Activated T-helper 1 cell treated with anti-CD3 and anti-CD28 coated beads, Interleukin-2, amount 50 U/mL, for 16 hours (primary cell): ENCODE measurements at places on chromosomes 6 and 20.

DNA sequence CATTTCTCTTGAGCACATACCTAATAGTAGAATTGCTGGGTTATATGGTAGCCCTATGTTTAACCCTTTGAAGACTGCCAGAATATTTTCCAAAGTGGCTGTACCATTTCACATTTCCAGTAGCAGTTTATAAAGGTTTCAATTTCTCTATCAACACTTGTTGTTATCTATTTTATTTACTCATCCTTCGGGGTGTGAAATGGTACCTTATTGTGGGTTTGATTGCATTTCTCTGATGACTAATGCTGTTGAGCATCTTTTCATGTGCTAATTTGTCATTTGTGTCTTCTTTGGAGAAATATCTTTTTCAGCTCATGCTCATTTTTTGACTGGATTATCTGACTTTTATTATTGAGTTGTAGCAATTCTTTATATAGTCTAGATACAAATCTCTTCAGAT is 5.4 kb downstream of the ENPP4 start:
- no peak for DNase-seq

GRCh38 chr6:27472182-27472616 is 706 bp downstream of the ZNF184 start:
- peak; percentile 8 for DNase-seq

GRCh38 chr6:161947371-161947770 is 673.5 kb upstream of the AGPAT4 start:
- no peak for DNase-seq

DNA sequence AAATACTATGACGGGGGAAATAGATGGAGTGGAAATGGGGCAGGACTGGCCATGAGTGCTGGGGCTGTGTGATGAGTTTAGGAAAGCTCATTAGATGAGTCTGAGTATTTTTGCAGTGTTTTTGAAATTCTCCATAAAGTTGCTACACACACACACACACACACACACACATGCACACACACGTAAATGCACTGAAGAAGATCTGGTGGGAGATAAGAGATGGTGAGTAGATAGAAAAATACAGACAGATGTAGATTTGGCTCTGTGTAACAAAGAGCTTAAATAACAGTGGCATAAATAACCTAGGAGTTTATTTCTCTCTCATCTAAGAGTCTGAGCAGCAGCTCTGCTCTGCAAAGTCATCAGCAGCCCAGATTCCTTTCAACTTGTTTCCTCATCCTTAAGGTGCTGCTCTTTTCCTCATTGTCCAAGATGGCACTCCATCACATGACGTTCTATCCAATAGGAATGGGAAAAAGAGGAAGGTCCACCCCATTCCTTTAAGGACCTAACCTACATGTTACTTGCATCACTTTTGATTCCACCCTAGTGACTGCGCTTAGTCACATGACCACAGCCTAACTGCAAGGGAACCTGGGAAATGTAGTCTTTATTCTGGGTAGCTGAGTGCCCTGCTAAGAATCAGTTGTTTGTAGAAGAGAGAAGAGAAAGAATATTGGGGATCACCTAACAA is 76.4 kb downstream of the EYA2 start:
- no peak for DNase-seq

GRCh38 chr6:63352069-63352543 is 32.3 kb upstream of the LGSN start:
- DNase-seq: no peak

DNA sequence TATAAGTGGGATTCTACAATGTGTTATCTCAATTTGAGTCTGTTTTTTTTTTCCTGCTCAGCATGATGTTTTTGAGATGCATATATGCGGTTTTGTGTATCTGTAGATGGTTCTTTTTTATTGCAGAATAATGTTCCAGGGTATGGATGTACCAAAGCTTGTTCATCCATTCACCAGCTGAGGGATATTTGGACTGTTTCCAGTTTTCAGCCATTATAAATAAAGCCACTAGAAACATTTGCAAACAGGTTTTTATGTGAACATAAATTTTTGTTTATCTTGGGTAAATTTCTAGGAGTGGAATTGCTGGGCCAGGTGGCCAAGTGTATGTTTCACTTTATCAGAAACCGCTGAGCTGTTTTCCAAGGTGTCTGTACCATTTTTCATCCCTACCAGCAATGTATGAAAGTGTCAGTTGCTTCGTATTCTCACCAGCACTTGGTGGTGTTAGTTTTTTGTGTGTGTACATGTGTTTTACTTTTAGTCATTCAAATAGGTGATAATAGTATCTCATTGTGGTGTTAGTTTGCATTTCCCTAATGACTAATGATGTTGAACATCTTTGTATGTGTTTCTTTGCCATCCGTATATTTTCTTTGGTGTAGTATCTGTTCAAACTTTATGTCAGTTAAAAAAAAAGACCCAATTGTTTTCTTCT is 124.2 kb downstream of the CEBPB start:
- DNase-seq: no peak

- DNase-seq: no peak
These were observed 947.4 kb upstream of the CITED2 start for GRCh38 chr6:140321891-140322290.

DNA sequence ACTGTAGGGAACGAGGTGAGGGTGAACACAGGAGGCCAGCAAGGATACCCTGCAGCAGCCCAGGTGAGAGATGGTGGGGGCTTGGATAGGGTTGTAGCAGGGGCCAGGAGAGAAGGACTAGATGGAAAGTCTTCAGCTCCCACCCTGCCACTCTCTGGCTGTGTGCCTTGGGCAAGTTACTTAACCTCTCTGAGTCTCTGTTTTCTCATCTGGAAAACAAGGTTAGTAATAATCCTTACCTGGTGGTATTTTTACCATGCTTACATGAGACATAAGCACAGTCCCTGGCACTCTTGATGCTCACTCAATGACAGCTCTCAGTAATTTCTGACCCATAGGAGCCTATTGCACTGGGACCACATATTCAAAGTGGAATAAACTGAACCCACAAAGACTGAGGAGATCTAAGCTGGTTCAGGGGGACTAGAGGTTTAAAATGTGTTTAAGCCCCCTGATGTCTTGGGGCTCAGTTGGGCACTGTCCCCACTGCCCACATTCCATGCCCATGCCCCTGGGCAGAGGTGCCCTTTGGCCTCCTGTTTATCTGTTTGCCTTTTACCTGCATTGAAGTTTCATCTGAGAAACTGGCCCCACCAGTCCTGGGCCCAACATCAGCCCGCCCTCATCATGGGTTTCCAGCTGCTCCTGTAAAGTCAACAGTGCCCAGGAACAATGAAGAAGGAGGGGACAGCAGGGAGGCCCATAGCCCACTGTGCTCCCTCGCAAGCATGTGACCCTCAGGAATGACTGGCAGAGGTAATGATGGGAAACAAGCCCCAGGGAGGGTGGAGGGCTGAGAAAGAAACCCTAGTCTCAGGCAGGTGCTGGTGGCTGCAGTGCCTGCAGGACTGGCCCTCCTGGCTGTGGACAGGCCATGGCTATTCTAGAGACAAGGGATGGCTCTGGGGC is 104.0 kb downstream of the VEGFA start:
- no peak for DNase-seq

GRCh38 chr6:331622-332521 is 39.6 kb downstream of the DUSP22 start:
- DNase-seq: no peak
